ENCODE measurements at places on chromosomes 4 and X. TPM values are rescaled to one million over a fixed set of nuclear protein-coding genes. Genes with fewer than 3 reads are reported as not detected.
A peak's percentile ranks its signal among the peaks of the same experiment; 100 is the strongest.

- peaks cover 13% of the 10 kb centered on the region for H3K4me1 ChIP-seq
- H3K27me3 ChIP-seq = no peaks in the 10 kb centered on the region
- H3K27ac ChIP-seq = peak overlapping the region; percentile 66
- DNase-seq = peak; percentile 47
Measured at GRCh38 chr4:185847352-185848097, 35.5 kb upstream of the SORBS2 start.

DNA sequence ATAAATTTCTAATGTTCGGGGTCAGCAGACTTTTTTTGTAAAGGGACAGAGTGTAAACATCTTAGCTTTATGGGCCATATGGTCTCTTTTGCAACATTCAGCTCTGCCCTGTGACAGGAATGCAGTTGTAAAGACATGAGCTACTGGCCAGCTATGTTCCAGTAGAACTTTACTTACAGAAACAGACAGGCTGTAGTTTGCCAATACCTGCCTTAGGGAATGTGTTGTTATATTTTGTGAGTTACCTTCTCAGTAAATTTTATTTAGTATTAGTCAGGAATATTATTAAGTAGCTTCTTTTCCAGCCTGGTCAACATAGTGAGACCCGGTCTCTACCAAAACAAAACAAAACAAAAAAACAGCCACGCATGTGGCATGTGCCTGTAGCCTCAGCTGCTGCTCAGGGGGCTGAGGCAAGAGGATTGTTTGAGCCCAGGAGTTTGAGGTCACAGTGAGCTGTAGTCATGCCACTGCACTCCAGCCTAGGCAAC lies 48.7 kb downstream of the HTT start:
- peaks cover 41% of the 10 kb centered on the region for H3K36me3 ChIP-seq
- H3K27me3 ChIP-seq = no peaks in the 10 kb centered on the region
- DNase-seq = no peak
- peak overlapping the region; percentile 61 for H3K27ac ChIP-seq
- H3K4me1 ChIP-seq = peaks cover 9% of the 10 kb centered on the region
- no peak overlapping the region for H3K4me3 ChIP-seq

Gene SPATA18
- total RNA-seq = 41.3 TPM

DNA sequence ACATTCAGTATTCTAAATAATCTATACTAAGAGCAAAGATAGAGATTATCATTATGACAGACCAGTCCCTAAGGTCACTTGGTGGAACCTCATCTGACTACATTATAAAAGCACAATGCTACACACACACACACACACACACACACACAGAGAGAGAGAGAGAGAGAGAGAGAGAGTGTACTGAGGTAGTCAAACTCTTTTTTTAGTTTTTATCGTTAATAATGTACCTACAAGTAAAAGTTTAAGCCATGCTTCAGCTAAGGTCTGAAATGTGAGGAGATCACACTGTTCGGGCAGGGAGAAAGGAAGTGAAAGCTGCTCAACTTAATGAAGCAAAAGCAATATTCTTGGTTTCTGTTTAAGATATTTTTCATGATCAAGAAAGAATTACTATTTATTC lies 75.8 kb upstream of the CCDC160 start:
- H3K4me1 ChIP-seq = no peaks in the 10 kb centered on the region
- no peaks in the 10 kb centered on the region for H3K36me3 ChIP-seq
- H3K27me3 ChIP-seq = no peaks in the 10 kb centered on the region
- DNase-seq = no peak
- no peak overlapping the region for H3K4me3 ChIP-seq

Gene TKTL2
- not detected for total RNA-seq

GRCh38 chrX:124239911-124240310 lies 92.5 kb upstream of the TEX13D start:
- no peak overlapping the region for H3K4me3 ChIP-seq
- H3K27me3 ChIP-seq = no peaks in the 10 kb centered on the region
- H3K36me3 ChIP-seq = no peaks in the 10 kb centered on the region
- no peak for DNase-seq
- no peak overlapping the region for H3K27ac ChIP-seq
- H3K4me1 ChIP-seq = no peaks in the 10 kb centered on the region

Gene TENM3
- total RNA-seq = 68.4 TPM

- no peak overlapping the region for H3K27ac ChIP-seq
- no peak for DNase-seq
- H3K4me3 ChIP-seq = no peak overlapping the region
- H3K4me1 ChIP-seq = no peaks in the 10 kb centered on the region
- no peaks in the 10 kb centered on the region for H3K27me3 ChIP-seq
- no peaks in the 10 kb centered on the region for H3K36me3 ChIP-seq
Measured at GRCh38 chrX:31039327-31039711, 32.5 kb downstream of the FTHL17 start.

GRCh38 chrX:118346258-118347094 lies 570 bp downstream of the WDR44 start:
- H3K27ac ChIP-seq = peak overlapping the region; percentile 79
- H3K4me1 ChIP-seq = peaks cover 12% of the 10 kb centered on the region

Gene CXorf49
- total RNA-seq = not detected

DNA sequence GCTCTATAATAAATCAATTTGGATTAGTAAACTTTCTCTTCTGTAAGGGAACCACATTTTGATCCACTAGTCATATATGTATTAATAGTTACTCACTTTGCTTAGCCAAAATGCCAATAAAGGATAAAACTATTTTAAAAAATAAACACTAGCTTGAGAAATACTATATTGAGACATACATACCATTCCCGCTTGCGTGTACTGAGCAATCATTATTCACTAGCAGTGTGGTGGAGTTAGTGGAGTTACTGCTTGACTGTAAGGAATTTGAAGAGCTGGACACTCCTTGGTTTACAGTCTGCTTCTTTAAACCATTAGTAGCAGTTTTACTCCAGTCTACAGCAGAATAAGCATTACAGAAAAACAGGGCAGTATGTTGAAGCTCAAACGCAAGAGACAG lies 10.8 kb upstream of the PHKA2 start:
- H3K4me1 ChIP-seq = peaks cover 19% of the 10 kb centered on the region
- peak overlapping the region; percentile 26 for H3K4me3 ChIP-seq
- H3K27me3 ChIP-seq = no peaks in the 10 kb centered on the region
- DNase-seq = peak; percentile 55
- peak overlapping the region; percentile 90 for H3K27ac ChIP-seq
- H3K36me3 ChIP-seq = no peaks in the 10 kb centered on the region

Gene PAGE2B
- not detected for total RNA-seq

- no peaks in the 10 kb centered on the region for H3K4me1 ChIP-seq
- DNase-seq = no peak
- H3K27ac ChIP-seq = no peak overlapping the region
- no peaks in the 10 kb centered on the region for H3K27me3 ChIP-seq
Measured at GRCh38 chr4:58048491-58048890, 938.3 kb upstream of the IGFBP7 start.

DNA sequence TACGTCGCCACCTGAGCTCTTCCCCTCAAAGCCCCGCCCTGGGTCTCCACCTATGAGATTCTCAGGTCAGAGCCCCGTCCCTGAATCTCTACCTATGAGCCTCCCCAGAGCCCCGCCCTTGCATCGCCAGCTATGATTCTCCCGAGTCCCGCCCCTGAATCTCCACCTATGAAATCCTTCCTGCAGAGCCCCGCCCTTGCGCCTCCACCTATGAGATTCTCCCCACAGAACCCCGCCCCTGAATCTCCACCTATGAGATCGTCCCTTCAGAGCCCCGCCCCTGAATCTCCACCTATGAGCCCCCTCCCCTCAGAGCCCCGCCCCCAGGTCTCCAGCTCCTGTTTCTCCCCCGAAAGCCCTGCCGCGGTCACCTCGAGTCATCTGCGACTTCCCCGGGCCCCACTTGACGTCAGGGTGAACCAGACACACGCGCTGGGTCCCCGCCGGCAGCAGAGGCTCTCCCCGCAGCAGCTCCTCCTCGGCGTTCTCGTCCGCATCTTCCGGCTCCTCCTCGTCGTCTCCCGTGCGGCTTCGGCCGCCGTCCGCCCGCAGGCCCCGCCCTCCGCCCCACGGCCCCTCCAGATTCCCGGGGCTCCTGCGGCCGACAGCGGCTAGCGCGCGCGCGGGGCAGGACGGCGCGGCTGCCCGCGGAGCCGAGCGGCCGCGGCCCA lies 393 bp downstream of the GTPBP6 start:
- H3K4me1 ChIP-seq = peaks cover 11% of the 10 kb centered on the region
- peak overlapping the region; percentile 71 for H3K27ac ChIP-seq
- H3K27me3 ChIP-seq = no peaks in the 10 kb centered on the region
- peak; percentile 99 for DNase-seq

DNA sequence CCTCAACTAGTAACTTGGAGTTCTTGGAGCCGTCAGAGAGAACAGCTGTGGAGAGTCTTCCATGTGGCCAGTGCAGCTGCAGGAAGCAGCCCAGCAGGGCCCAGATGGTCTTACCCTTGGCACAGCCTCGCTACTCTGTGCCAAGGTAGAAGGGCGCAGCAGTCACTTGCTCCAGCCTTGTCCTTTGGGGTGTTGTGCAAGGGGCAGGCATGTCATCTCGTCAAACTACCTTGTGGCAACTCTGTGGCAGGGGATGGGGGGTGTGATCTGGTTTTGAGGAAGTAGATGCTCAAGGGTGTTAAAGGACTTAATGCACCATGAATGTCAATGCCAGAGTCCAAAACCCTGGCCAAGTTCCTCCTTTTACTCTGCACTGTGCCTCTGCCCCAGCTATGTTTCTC lies 34.2 kb upstream of the TBC1D14 start:
- H3K27ac ChIP-seq = no peak overlapping the region
- H3K4me3 ChIP-seq = no peak overlapping the region
- peak; percentile 51 for DNase-seq
- H3K4me1 ChIP-seq = peaks cover 10% of the 10 kb centered on the region
- peaks cover 56% of the 10 kb centered on the region for H3K36me3 ChIP-seq

- DNase-seq = peak; percentile 3
- H3K36me3 ChIP-seq = no peaks in the 10 kb centered on the region
- H3K27ac ChIP-seq = no peak overlapping the region
- no peak overlapping the region for H3K4me3 ChIP-seq
Measured at GRCh38 chrX:150038986-150039599, 100.8 kb upstream of the EOLA2 start.

Gene LRAT
- total RNA-seq = not detected

GRCh38 chr4:149999485-150000074 lies 78.7 kb upstream of the DCLK2 start:
- DNase-seq = peak; percentile 30
- H3K27ac ChIP-seq = no peak overlapping the region
- no peak overlapping the region for H3K4me3 ChIP-seq
- H3K27me3 ChIP-seq = no peaks in the 10 kb centered on the region
- peaks cover 41% of the 10 kb centered on the region for H3K4me1 ChIP-seq

Gene PLXNB3
- total RNA-seq = 2.7 TPM

- peaks cover 19% of the 10 kb centered on the region for H3K4me1 ChIP-seq
- no peak overlapping the region for H3K4me3 ChIP-seq
- peaks cover 47% of the 10 kb centered on the region for H3K36me3 ChIP-seq
- peak overlapping the region; percentile 59 for H3K27ac ChIP-seq
- peak; percentile 86 for DNase-seq
Measured at GRCh38 chrX:71292669-71293365, 8.7 kb upstream of the ITGB1BP2 start.

DNA sequence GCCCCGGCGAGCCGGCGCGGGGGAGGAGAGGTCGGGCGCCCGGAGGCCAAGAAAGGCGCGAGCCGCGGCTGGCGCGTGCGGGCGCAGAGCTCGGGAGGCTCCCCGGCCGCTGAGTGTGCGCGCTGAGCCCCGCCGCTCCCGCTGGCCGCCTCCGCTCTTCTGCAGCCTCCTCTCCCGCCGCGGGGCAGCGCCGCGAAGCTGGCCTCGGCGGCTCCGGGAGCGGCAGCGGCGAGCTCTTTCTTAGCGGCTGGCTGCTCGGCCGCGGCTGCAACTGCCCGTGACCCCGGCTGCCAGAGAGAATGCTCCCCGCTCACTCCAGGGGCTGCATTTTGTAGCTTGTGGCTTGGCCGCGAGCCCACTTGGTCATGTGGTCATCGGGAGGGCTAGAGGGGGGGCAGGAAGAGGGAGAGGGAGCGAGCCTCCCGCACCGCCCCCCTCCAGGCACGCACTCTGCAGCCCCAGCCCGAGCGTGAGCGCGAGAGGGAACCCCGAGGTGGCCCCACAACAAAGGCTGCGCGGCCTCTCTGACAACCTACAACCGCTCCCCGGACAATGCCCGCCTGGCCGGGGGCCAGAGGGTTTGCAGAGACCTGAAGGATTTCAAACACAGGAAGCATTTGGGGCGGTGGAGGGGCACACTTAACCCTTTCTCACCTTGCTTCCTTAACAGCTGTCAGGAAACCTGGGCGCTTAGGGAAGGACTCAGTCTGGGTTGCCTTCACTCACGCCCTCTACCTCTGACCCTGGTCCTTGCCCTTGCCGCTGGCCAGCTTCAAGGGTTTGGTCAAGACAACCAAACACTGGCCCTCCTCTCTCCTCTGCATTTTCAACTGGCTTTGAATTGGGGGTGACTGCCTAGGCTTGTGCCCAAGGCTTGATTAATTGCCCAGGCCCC lies at the start of gene APLN:
APLN (minus strand) TSS at position 305 of the 895 bp plus-strand sequence. CDS start 326 bp downstream, outside the sequence.
- peak; percentile 86 for DNase-seq
- no peaks in the 10 kb centered on the region for H3K4me1 ChIP-seq
- peak within 1 kb of the TSS; percentile 62 for H3K4me3 ChIP-seq
- no peak within 1 kb of the TSS for H3K27ac ChIP-seq
- H3K27me3 ChIP-seq = peaks cover under 1% of the 10 kb centered on the region

GRCh38 chrX:21972721-21973120 lies 32.2 kb downstream of the SMS start:
- H3K27ac ChIP-seq = peak overlapping the region; percentile 80
- peaks cover 18% of the 10 kb centered on the region for H3K4me1 ChIP-seq
- H3K27me3 ChIP-seq = no peaks in the 10 kb centered on the region

Gene SSX4
- total RNA-seq = not detected

GRCh38 chr4:1722551-1723118 lies 1.3 kb downstream of the TACC3 start:
- peak overlapping the region; percentile 53 for H3K27ac ChIP-seq
- H3K36me3 ChIP-seq = peaks cover 21% of the 10 kb centered on the region
- H3K27me3 ChIP-seq = no peaks in the 10 kb centered on the region
- peak overlapping the region; percentile 84 for H3K4me3 ChIP-seq
- peaks cover 36% of the 10 kb centered on the region for H3K4me1 ChIP-seq

DNA sequence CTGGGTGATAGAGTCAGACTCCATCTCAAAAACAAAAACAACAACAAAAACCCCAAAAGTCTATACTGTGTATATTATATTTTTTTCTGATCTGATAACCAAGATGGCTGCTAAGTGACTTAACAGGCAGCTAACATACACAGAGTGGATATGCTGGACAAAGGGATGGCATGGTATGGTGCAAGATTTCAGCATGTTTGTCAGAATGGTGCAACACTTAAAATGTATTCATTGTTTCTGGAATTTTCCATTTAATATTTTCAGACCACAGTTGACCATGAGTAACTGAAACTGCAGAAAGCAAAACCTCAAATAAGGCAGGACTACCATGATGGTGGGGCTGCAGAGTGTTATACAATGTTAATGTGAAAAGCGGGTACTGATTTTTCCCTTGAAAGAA lies 6.1 kb upstream of the BOD1L1 start:
- H3K27ac ChIP-seq = no peak overlapping the region
- H3K36me3 ChIP-seq = no peaks in the 10 kb centered on the region
- no peak overlapping the region for H3K4me3 ChIP-seq

Gene ITIH6
- not detected for total RNA-seq

Gene SPANXN1
- not detected for total RNA-seq

Gene USP51
- 4.3 TPM for total RNA-seq

Gene DRP2
- total RNA-seq = 0.59 TPM

All from osteoblast (primary cell).